Breast epithelium (tissue), 4 donors: ENCODE measurements at places on chromosomes 2 and 18.

GRCh38 chr2:86037141-86037794, 68.4 kb downstream of the POLR1A start:
- H3K4me3 ChIP-seq = no peak overlapping the region
- H3K27ac ChIP-seq = peak overlapping the region; percentile 94
- DNase-seq = peak; percentile 57
- peaks cover 6% of the 10 kb centered on the region for H3K36me3 ChIP-seq

DNA sequence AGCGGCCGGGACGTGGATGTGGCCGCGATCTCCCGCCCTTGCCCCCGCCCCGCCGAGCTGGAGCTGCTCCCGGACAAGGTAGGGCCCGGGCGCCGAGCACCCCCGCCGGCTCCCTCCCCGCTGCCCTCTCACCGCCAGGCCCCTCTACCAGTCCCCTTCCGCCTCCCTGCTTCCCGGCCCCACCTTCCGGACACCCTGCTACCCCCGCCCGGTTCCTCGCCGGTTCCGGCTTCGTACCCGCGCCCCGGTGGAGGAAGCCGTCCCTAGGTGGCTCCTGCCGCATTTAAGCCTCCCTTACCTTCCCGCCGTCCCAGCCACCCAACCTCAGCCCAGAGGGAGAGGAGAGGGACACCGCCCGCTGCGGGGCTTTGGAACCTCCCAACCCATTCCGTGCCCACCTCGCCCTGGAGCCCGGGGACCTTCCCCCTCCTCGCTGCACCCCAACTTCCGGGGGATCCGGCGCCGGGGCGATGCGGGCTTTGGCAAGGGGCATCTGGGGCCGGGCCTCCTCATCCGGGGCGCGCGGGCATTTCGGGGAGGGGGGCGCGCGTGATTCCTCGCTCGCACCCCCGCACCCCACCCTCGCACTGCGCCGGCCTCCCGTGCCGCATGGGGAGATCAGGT, 475 bp downstream of the B3GNT2 start:
- peak; percentile 67 for DNase-seq
- peak overlapping the region; percentile 97 for H3K27ac ChIP-seq
- H3K4me3 ChIP-seq = peak overlapping the region; percentile 73
- H3K27me3 ChIP-seq = no peaks in the 10 kb centered on the region
- no peaks in the 10 kb centered on the region for H3K4me1 ChIP-seq
- H3K36me3 ChIP-seq = no peaks in the 10 kb centered on the region

- H3K4me3 ChIP-seq = no peak overlapping the region
- H3K36me3 ChIP-seq = no peaks in the 10 kb centered on the region
These were observed 56.8 kb downstream of the RNF144A start for GRCh38 chr2:6973895-6974545.

DNA sequence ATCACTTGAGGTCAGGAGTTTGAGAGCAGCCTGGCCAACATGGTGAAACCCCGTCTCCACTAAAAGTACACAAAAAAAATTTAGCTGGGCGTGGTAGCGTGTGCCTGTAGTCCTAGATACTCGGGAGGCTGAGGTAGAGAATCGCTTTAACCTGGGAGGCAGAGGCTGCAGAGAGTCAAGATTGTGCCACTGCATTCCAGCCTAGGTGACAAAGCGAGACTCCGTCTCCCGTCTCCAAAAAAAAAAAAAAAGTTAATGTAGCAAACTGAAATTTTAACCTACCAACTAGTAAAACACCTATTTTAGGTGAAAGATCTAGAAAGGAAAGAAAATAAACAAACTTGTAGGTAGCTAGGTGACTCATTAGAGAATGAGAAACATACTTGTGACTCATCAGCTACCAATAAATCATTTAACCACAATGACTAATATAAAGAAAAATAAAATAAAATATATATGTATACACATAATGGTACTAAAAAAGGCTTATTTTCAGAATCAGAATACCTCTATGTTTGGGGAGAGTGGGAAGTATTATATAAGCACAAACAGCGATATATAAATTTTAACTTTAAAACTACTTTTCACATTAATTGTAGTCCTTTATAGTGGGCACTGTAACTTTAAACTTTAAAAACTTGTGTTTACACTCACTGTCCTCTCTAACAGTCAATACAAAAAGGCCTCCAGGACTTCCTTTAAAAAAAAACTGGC, 36.6 kb downstream of the DARS1 start:
- H3K4me3 ChIP-seq = no peak overlapping the region
- peak overlapping the region; percentile 27 for H3K27ac ChIP-seq
- H3K4me1 ChIP-seq = no peaks in the 10 kb centered on the region
- H3K36me3 ChIP-seq = no peaks in the 10 kb centered on the region

DNA sequence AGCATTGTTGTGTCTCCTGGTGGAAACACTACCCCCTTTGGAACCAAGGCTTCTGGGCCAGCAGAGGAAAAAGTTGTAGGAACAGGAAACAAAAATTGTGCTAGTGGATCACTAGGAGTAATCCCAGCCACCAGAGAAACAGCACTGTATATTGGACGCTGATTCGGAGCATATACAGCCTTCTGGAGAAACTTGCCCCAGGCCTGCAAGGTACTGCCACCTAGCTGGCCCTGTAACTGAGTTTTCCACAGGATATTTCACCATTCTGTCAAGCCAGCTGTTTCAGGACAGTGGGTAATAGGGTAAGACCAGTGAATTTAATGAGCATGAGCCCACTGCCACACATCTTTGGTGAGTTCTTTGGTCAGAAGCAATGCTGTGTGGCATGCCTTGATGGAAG, 25.1 kb upstream of the EMILIN2 start:
- DNase-seq = no peak
- H3K36me3 ChIP-seq = no peaks in the 10 kb centered on the region
- H3K4me1 ChIP-seq = no peaks in the 10 kb centered on the region
- no peak overlapping the region for H3K27ac ChIP-seq

DNA sequence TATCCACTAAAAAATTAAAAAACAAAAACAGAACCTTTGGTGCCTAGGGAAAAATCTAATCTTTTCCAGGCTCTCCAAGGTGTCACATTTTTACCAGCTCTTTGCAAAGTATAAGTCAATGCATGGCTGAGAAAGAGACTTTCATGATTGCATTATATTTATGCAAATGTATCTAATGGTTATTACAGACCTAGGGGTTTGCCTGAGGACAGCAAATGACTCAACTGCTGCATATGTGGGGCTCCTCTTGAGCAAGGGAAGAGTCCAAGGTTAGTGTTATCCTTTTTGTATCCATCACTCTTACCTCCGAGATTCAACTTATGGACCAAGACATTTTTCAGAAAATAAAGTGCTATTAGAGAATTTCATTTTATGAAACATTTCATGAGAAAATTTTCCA, 33.9 kb upstream of the RMP24 start:
- H3K4me1 ChIP-seq = no peaks in the 10 kb centered on the region
- no peaks in the 10 kb centered on the region for H3K36me3 ChIP-seq
- no peak for DNase-seq
- H3K27ac ChIP-seq = no peak overlapping the region
- no peaks in the 10 kb centered on the region for H3K27me3 ChIP-seq

DNA sequence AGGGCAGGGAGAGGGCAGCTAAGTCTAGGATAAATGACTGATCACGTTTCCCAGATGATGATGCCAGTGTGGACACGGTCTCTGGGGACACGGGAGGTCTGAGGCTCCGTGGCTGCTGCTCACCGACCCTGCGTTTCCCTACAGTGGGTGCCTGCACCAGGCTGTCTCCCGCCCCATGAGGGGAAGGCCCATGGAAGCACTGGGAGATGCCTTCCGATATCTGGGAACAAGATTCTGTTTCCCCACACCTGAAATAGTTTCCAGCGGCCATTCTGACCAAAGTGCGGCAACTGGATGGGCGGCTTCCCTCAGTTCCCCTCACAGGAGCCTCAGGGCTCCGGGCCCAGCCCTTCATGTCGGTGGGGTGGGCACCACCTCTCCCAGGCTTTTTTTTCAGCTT, 83.1 kb downstream of the EDAR start:
- no peak overlapping the region for H3K4me3 ChIP-seq
- no peaks in the 10 kb centered on the region for H3K36me3 ChIP-seq
- no peaks in the 10 kb centered on the region for H3K4me1 ChIP-seq
- H3K27ac ChIP-seq = no peak overlapping the region

DNA sequence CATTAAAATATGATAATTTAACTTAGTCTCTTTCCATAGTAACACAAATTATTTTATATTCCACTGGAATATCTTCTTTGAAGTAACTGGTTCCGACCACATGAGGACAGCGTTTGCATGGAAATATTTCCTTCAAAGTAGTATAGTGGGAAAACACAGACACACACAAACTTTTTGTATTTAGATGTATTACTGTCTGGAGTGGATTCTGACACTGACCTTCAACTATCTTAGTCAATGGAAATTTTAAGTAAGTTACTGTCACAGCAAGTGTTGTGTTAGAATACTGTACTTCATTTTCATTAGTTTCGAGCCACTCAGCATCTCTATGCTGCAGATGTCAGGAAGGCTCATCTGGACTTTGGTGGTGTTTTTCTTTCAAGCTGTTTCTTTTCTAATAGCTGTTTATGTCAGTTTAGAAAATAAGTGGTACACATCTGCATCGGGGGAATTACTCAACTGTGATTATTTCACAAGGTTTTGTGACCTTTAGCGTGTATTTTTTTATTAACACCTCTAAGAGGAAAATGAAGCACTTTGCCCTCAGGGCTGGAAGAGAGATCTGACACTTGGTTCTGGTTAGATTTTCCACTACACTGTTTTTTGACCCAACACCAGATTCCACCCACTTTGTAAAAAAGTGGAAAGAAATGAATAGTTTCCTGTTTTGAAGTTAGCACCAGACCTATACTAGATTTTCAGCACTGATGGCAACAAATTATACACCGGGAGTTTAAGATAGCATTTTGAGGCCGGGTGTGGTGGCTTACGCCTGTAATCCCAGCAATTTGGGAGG, 18.9 kb upstream of the THOC1 start:
- no peak overlapping the region for H3K4me3 ChIP-seq
- no peaks in the 10 kb centered on the region for H3K4me1 ChIP-seq
- H3K36me3 ChIP-seq = no peaks in the 10 kb centered on the region
- no peak for DNase-seq
- no peak overlapping the region for H3K27ac ChIP-seq

- no peak for DNase-seq
- no peaks in the 10 kb centered on the region for H3K27me3 ChIP-seq
- H3K27ac ChIP-seq = no peak overlapping the region
- H3K4me3 ChIP-seq = no peak overlapping the region
- H3K36me3 ChIP-seq = no peaks in the 10 kb centered on the region
These were observed 356.9 kb downstream of the TNS1 start for GRCh38 chr2:217645896-217646295.

- H3K27ac ChIP-seq = no peak overlapping the region
- H3K4me1 ChIP-seq = no peaks in the 10 kb centered on the region
- DNase-seq = no peak
- no peaks in the 10 kb centered on the region for H3K36me3 ChIP-seq
- H3K4me3 ChIP-seq = no peak overlapping the region
- H3K27me3 ChIP-seq = no peaks in the 10 kb centered on the region
These were observed 15.2 kb downstream of the OTOF start for GRCh38 chr2:26462511-26463243.

- no peaks in the 10 kb centered on the region for H3K27me3 ChIP-seq
- peak overlapping the region; percentile 22 for H3K4me3 ChIP-seq
- no peaks in the 10 kb centered on the region for H3K36me3 ChIP-seq
These were observed 70.9 kb downstream of the ZEB2 start for GRCh38 chr2:144449028-144449406.

DNA sequence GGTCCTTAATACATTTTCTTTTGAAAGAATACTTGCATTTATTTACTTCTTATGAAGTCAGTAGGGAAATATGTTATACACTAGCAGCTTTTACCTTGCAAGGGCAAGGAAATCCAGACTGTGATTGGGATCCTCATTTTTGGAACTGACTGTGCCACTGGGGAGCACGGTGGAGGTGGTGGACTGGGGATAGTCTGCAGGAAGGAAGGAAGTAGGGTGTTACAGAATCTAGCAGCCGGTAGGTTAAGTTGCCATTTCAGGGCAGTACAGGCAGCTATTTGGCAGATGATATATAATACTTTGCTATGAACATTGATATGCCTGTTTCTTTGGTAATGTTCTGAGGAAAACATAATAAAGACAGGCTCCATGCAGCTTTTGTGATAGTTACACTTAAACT, 238.3 kb downstream of the PHLPP1 start:
- no peak overlapping the region for H3K4me3 ChIP-seq
- H3K4me1 ChIP-seq = no peaks in the 10 kb centered on the region
- no peak overlapping the region for H3K27ac ChIP-seq
- H3K27me3 ChIP-seq = no peaks in the 10 kb centered on the region
- H3K36me3 ChIP-seq = no peaks in the 10 kb centered on the region
